ENCODE measurements at places on chromosomes 6 and 20. TPM values are rescaled to one million over a fixed set of nuclear protein-coding genes. Genes with fewer than 3 reads are reported as not detected.

The EYS gene
- polyA plus RNA-seq, result not detected

The SAMD3 gene
- 3.3 TPM for polyA plus RNA-seq

The PCSK2 gene
- not detected for polyA plus RNA-seq

The CENPW gene
- polyA plus RNA-seq, result 1.1 TPM

The CLVS2 gene
- polyA plus RNA-seq, result not detected

The LEMD2 gene
- 68.1 TPM for polyA plus RNA-seq

The KCNK5 gene
- polyA plus RNA-seq, result not detected

The CGA gene
- not detected for polyA plus RNA-seq

The RPP40 gene
- polyA plus RNA-seq, result 1.9 TPM

The ATXN1 gene
- 3.1 TPM for polyA plus RNA-seq

The TSHZ2 gene
- 1.00 TPM for polyA plus RNA-seq

The PLCB1 gene
- 0.07 TPM for polyA plus RNA-seq

The NCR2 gene
- polyA plus RNA-seq, result not detected

The DTD1 gene
- polyA plus RNA-seq, result 20.4 TPM

The TAGAP gene
- 246 TPM for polyA plus RNA-seq

The EPB41L1 gene
- 0.12 TPM for polyA plus RNA-seq
